CD4-positive, alpha-beta T cell (primary cell): ENCODE measurements at places on chromosomes 6 and 20.

GRCh38 chr6:11409371-11409770 lies 128.2 kb upstream of the TMEM170B start:
- no peak overlapping the region for H3K4me3 ChIP-seq
- no peaks in the 10 kb centered on the region for H3K36me3 ChIP-seq
- H3K27ac ChIP-seq = no peak overlapping the region
- peaks cover 9% of the 10 kb centered on the region for H3K4me1 ChIP-seq
- H3K27me3 ChIP-seq = no peaks in the 10 kb centered on the region
- no peak for DNase-seq

- no peak for DNase-seq
- H3K4me3 ChIP-seq = no peak overlapping the region
- H3K27ac ChIP-seq = no peak overlapping the region
- H3K4me1 ChIP-seq = no peaks in the 10 kb centered on the region
- H3K36me3 ChIP-seq = no peaks in the 10 kb centered on the region
Measured at GRCh38 chr6:72931325-72931887, 293.9 kb downstream of the KHDC1L start.

GRCh38 chr20:610130-611046 lies at the start of gene TCF15:
Gene TCF15 (minus strand): TSS chr20:610309. CDS start chr20:610237, 72 bp downstream.
- H3K27me3 ChIP-seq = peaks cover 60% of the 10 kb centered on the region
- H3K4me1 ChIP-seq = no peaks in the 10 kb centered on the region
- no peak for DNase-seq
- no peak within 1 kb of the TSS for H3K27ac ChIP-seq

DNA sequence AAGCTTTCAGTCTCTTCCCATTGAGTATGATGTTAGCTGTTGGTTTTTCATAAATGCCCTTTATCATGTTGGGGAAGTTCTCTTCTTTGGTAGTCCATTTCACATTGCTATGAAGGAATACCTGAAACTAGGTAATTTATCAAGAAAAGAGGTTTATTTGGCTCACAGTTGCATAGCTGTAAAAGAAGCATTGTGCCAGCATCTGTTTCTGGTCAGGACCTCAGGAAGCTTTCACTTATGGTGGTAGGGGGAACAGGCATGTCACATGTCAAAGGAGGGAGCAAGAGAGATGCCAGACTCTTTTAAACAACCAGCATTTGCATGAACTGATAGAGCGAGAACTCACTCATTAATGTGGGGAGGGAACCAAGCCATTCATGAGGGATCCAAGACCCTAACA lies 48.0 kb upstream of the MAPK13 start:
- DNase-seq = no peak
- no peaks in the 10 kb centered on the region for H3K4me1 ChIP-seq
- no peaks in the 10 kb centered on the region for H3K27me3 ChIP-seq
- peaks cover 77% of the 10 kb centered on the region for H3K36me3 ChIP-seq
- H3K27ac ChIP-seq = no peak overlapping the region

DNA sequence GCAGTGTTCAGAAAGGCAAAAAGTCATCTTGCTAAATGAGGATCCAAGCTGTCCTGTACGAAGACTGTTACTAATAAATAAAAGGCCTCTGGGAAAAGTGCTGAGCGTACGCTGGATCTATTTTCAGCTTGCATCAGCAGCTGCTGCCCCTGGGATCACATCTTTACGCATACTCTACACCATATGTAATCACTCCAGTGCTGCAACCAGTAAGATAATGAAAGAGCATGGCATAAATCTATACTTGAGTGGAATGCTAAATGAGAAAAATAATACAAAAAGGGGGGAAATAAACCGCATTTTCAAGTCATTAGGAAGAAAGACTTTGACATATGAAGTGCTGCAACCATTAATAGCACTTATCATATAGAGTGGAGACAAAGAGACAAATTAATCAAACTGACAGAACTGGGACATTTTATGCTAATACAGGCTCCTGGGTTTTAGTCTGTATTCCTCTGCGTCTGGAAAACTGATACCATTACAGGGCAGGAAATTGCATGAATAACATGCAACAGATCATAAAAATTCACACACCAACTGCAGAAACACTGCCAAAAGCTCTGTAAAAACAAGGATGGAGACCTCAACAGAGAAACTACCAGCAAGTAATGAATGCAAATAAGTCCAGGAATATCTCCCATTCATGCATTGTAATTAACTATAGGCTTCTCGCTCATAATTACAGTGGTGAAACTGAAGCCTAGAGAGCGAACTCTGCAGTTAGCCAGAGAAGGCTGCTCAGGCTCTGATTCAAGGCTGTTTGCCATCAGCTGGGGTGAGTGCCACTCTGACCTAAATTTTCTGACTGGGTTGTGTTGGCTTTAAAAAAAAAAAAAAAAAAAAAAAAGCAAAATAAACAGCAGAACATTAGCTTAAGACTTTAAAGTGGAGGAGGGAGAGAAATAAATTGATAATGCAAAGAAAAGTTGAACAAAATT lies 83.8 kb downstream of the GJA10 start:
- no peaks in the 10 kb centered on the region for H3K36me3 ChIP-seq
- DNase-seq = no peak
- no peak overlapping the region for H3K4me3 ChIP-seq
- peaks cover 5% of the 10 kb centered on the region for H3K4me1 ChIP-seq
- H3K27ac ChIP-seq = no peak overlapping the region

GRCh38 chr6:79993012-79993910 lies 11.2 kb upstream of the TTK start:
- no peaks in the 10 kb centered on the region for H3K4me1 ChIP-seq
- DNase-seq = no peak
- H3K36me3 ChIP-seq = no peaks in the 10 kb centered on the region

DNA sequence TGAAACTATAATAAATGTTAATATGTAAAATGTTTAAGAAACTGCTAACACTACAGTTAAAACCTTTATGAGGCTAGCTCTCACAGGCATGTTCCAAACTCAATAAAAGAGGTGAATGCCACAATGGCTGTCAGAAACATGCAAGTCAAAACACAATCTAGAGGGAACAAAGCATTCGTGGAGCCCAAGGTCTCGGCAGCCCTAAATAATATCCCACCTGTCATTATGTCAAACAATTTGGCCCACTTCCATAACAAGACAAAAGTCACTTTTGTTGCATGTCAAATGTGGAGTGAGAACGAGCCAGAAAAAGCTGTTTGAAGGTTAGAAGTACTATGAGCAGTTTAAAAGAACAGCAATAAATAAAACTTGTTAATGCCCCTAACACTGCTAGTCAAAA lies 181.9 kb downstream of the GMDS start:
- no peaks in the 10 kb centered on the region for H3K27me3 ChIP-seq
- H3K36me3 ChIP-seq = no peaks in the 10 kb centered on the region
- no peak overlapping the region for H3K27ac ChIP-seq
- DNase-seq = no peak
- no peak overlapping the region for H3K4me3 ChIP-seq

GRCh38 chr6:146912730-146913685 lies 291.2 kb upstream of the STXBP5 start:
- H3K36me3 ChIP-seq = no peaks in the 10 kb centered on the region
- no peak overlapping the region for H3K4me3 ChIP-seq
- H3K27me3 ChIP-seq = no peaks in the 10 kb centered on the region
- no peaks in the 10 kb centered on the region for H3K4me1 ChIP-seq

DNA sequence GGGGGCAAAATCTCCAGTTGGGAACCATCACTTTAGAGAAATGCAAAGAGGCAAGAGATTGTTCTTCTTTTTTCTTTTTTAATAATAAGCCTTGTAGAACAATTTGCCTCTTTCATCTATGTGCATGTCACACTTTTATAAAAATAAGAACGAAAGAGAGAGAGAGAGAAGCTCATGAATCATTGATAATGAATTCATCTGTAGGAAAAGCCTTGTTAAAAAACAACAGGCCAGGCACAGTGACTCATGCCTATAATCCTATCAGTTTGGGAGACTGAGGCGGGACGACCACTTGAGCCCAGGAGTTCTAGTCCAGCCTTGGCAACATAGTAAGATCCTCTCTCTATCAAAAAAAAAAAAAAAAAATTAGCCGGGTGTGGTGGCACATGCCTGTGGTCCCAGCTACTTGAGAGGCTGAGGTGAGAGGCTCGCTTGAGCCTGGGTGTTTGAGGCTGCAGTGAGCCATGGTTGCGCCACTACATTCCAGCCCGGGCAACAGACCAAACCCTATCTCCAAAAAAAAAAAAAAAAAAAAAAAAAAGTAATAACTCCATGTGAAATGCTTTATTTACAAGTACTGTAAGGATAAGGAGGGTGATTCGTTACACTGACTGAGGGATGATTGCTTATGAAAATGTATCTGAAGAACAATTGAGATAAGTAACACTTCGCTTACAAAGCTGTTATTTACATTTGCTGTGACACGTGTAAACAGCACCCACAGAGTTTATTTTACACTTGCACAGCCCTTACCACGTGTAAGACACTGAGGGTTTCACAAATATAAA lies 6.0 kb downstream of the CCN5 start:
- H3K27ac ChIP-seq = no peak overlapping the region
- no peaks in the 10 kb centered on the region for H3K27me3 ChIP-seq
- no peak for DNase-seq
- H3K4me1 ChIP-seq = no peaks in the 10 kb centered on the region

DNA sequence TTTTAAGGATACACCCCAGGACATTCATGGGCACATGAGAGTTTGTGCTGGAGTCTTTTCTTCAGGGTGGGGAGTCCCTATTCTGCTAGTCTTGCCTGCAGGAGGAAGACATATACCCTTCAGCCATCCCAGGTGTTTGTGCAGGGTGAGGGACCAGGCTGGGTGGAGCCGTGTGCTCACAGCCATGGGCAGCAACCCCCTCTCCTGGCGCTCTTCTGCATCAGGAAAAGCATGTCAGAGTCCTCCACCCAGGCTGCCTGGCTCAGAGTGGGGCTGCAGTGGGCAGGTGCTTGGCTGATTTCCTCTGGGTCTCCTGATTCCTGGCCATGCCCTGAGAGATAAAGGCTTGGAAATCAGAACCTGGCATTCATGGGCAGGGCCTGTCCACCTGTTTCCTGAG lies 22.7 kb upstream of the MLN start:
- H3K27ac ChIP-seq = no peak overlapping the region
- DNase-seq = no peak
- H3K4me1 ChIP-seq = no peaks in the 10 kb centered on the region
- no peaks in the 10 kb centered on the region for H3K36me3 ChIP-seq
- no peaks in the 10 kb centered on the region for H3K27me3 ChIP-seq

DNA sequence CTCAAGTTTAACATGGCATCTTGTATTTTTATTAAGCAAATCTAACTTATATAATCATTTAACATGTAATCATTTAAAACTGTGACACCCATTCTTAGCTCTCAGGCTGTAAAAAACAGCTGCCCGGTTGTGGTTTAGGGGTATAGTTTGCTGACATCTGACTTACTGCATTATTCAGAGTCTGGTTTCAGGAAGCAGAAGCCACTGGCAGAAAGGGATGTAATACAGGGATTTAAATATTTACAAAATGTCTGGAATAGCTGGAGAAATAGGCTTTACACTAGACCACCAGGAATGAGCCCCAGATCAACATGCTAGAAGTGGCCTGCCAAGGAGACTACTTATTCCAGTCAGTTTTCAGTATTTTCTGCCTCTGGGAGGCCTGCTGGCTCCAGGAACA lies 421.1 kb downstream of the CD109 start:
- H3K4me3 ChIP-seq = no peak overlapping the region
- no peaks in the 10 kb centered on the region for H3K4me1 ChIP-seq
- H3K36me3 ChIP-seq = no peaks in the 10 kb centered on the region

DNA sequence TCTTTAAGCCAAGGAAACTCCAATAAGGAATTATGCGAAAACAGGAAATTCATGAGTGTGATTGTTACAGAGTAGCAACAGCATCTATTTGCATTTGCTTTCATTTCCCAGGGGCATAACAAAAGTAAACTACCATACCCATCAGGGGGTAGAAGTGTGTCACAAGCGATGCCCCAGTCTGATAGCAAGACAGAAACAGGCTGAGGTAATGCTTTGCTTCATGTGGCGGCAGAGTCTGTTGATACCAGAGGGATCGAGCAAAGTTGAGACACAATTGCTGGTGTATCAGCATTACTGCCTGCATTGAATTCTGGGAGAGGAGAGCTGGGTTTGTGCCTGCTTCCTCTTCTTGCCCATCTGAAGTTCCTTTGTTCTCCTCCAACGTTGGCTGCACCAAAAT lies 51.2 kb upstream of the LYRM2 start:
- no peaks in the 10 kb centered on the region for H3K27me3 ChIP-seq
- H3K4me1 ChIP-seq = peaks cover 4% of the 10 kb centered on the region
- no peak for DNase-seq

DNA sequence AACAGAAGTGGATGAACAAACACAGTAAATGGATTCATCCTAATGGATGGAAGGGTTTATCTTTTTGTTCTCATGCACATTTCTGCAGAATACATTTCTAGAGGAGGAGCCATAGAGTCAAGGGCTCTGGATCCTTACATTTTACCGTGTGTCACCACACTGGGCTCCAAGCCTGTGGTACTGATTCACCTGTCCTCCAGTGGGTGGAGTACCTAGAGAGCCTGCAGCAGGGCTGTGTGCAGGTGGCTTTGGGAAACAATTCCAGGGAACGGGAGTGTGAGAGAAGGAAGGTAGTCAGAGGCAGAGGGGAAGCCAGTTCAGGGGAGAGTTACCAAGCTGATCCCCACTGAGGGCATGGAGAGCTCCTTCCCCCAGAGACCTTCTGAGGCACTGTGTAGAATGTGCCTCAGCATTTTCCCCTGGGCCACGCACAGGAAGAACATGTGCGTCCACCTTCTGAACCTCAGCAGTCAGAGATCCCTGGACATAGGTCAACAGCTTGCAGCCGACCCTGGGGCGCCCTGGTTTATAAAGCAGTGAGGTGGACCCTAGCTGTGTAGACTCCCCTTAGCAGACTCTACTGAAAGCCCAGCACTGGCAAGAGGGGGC lies 85.3 kb upstream of the SLC22A23 start:
- H3K27me3 ChIP-seq = peaks cover 9% of the 10 kb centered on the region
- no peak for DNase-seq
- H3K4me3 ChIP-seq = no peak overlapping the region
- no peaks in the 10 kb centered on the region for H3K36me3 ChIP-seq
- no peak overlapping the region for H3K27ac ChIP-seq

DNA sequence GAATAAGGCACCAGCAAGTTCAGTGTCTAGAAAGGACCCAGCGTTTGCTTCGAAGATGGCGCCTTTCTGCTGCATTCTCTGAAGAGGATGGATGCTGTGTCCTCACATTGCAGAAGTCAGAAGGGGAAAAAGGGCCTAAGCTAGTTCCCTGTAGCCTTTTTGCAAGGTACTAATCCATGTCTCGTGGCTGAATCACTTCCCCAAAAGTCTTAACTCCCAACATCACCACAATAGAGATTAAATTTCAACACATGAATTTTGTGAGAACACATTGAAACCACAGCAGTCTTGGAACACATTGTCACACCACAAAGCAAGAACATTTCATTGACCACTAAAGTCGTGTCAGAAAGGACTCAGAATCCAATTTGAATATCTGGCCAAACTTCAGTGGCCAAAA lies 42.1 kb downstream of the KLHL31 start:
- H3K4me1 ChIP-seq = no peaks in the 10 kb centered on the region
- no peak for DNase-seq
- H3K27me3 ChIP-seq = no peaks in the 10 kb centered on the region
- no peak overlapping the region for H3K4me3 ChIP-seq

DNA sequence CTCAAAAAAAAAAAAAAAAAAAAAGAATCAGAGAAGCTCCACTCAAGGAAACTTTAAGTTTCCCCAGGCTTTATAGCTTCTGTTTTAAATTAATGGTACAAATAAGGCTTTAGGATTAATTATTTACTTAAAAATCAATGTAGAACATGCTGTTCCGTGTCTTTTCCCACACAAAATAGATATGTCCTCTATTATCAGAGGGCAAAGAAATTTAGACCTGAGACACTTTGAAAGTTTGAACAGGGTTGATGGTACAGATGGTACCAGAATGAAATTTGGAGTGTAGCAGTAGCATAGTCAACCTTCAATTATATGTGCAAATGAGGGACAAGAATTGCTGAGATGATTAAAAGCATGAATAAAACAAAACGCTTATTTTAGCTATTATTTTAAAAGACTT lies 32.2 kb upstream of the REV3L start:
- H3K4me1 ChIP-seq = no peaks in the 10 kb centered on the region
- no peak overlapping the region for H3K4me3 ChIP-seq
- no peak for DNase-seq
- H3K36me3 ChIP-seq = no peaks in the 10 kb centered on the region
- H3K27ac ChIP-seq = no peak overlapping the region
- no peaks in the 10 kb centered on the region for H3K27me3 ChIP-seq
